Stimulated activated CD4-positive, alpha-beta T cell treated with anti-CD3 and anti-CD28 coated beads, Interleukin-1b, Interleukin-23, amount 100 ng/mL, for 24 hours (primary cell): ENCODE measurements at places on chromosomes 13 and 19.

DNA sequence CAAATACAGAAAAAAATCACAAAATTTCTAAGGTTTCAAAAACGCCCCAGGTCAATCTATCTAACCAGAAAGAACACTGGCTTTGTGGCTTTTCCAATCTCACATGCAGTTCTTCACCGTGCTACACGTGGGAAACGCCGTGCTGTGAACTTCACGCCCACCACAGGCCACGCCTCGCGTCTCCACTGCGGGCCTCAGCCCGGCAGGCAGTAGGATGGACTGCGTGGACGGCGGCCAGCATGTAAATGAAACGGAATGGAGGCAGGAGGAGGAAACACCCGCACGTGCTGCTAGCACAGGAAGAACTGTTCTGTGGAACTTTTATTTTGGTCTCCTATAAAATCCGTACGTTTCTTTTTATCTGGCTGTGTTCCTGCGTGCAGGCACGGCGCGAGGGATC lies 23.8 kb downstream of the ZNF787 start:
- DNase-seq = no peak

- no peak for DNase-seq
Measured at GRCh38 chr19:16018801-16019551, 57.3 kb upstream of the TPM4 start.

DNA sequence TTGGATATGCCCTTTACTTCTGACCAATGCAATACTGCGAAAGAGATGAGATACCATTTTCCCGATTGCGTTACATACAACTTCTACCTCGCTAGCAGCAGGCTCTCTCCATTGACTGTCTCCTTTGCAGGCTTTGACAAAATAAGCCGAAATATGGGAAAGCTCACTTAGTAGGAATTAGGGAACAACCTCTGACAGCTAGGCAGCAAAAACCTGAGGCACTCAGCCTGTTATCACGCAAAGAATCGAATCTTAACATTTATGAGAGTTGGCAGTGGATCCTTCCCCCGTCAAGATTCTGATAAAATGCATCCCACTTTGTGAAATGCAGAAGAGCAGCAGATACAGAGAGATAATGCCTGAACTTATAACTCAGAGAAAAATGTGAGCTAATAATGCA lies 1379.5 kb upstream of the PCDH9 start:
- DNase-seq = no peak

DNA sequence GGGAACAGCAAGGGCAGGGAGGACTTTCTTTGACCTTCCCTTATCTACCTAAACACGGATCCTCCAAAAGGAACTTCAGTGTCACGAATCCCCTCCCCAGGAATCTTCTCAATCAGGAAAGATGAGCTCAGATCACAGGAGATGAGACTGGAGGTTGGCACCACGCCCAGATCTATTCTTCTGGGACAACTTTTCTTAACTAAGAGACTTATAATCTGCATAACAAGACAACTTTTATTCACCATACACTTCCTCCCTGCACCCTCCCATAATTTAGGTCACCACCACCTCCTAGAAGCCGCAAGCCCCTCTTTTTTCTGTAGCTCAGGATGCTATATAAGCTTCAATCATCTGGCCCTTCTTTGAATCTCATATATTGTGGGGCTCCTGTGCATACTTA lies 19.2 kb upstream of the AKT2 start:
- no peak for DNase-seq

GRCh38 chr19:17618936-17619335 lies 63.5 kb downstream of the COLGALT1 start:
- no peak for DNase-seq

DNA sequence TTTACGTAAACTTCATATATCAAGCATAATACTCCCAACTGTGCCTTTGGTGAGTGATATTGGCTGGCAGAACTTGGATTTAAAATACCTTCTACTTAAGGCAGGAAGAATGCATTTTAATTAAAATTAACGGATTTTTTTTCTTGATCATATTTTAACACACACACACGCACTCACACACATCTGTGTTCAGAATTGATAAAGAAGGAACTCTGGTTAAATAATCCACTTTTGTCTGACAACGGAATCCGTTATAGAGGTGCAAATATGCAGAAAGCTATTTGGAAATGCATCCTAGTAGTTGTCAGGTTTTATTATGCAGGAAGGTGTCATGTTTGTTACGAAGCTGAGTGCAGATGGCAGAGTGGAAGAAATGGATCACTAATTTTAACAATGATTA lies 105.5 kb upstream of the ZNF536 start:
- no peak for DNase-seq

- DNase-seq = no peak
Measured at GRCh38 chr19:40539070-40539469, 37.6 kb upstream of the SHKBP1 start.

- no peak for DNase-seq
Measured at GRCh38 chr19:42111384-42111783, 20.9 kb downstream of the POU2F2 start.

- DNase-seq = no peak
Measured at GRCh38 chr13:36344886-36345437, 1.2 kb downstream of the SPART start.

DNA sequence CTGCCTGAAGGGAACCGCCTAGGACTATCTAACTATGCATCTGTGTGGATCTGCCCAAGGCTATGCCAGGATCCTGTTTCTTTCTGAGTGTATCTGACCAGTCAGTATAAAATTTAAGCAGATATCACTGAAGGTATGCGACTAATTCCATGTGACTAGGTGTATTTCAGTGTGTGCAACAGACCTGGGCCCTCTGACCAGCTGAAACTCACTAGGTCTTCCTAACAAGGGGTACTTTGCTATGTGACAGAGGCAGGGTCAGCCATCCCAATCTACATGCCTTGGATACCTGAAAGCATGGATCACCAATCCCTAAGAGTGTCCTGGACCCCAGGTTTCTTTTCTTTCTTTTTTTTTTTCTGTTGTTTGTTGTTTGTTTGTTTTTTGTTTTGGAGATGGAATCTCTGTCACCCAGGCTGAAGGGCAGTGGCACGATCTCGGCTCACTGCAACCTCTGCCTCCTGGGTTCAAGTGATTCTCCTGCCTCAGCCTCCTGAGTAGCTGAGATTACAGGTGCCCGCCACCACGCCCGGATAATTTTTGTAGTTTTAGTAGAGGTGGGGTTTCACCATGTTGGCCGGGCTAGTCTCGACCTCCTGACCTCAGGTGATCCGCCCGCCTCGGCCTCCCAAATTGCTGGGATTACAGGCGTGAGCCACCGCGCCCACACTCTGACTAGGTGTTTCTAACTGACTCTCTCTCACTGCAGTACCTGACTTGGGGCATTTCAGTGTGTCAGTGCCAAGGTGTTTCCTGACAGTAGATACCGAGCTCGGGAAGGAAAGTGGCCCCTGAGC lies 43.5 kb downstream of the FCGBP start:
- no peak for DNase-seq

- DNase-seq = no peak
Measured at GRCh38 chr19:55538132-55538531, 1.2 kb upstream of the SBK2 start.

- DNase-seq = no peak
Measured at GRCh38 chr13:36447501-36447900, 15.2 kb downstream of the CCNA1 start.

DNA sequence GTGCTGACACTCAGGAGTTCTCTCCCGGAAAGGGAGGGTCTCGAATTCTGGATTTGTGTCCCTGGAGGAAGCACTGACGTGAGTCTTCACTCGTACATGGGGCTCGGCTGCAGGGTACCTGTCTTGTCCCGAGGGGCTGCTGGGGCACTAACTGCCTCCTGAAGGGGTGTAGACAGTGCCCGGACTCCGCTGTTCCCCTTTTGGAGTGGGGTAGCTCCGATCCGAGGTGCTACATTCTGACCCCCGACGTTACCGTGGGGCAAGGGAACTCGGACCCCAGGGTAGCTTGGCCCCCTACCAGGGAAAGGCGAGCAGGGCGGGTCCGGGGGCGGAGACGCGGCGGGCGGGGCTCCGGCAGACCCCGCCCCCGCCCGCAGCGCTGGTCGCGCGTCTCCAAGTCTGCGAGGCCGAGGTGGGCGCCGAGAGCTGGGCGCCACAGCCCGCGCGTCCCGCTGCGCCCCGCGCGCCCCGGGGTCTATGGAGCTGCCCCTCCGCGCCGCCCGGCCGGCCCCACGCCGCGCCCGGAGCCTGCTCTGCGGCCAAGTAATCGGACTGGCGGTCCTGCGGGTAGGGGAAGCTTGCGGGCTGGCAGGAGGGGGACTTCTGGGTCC lies at the start of gene NPAS1:
NPAS1 (plus strand) TSS at position 407 of the 611 bp plus-strand sequence. CDS start 1,211 bp downstream, outside the sequence.
- DNase-seq = no peak

GRCh38 chr19:3852177-3852511 lies 16.7 kb downstream of the ZFR2 start:
- no peak for DNase-seq

GRCh38 chr13:31731921-31732320 lies 7.4 kb upstream of the RXFP2 start:
- no peak for DNase-seq

GRCh38 chr13:46995874-46996273 lies 99.0 kb upstream of the HTR2A start:
- DNase-seq = no peak

GRCh38 chr13:89846926-89847585 lies 1500.4 kb upstream of the MIR17HG start:
- no peak for DNase-seq

DNA sequence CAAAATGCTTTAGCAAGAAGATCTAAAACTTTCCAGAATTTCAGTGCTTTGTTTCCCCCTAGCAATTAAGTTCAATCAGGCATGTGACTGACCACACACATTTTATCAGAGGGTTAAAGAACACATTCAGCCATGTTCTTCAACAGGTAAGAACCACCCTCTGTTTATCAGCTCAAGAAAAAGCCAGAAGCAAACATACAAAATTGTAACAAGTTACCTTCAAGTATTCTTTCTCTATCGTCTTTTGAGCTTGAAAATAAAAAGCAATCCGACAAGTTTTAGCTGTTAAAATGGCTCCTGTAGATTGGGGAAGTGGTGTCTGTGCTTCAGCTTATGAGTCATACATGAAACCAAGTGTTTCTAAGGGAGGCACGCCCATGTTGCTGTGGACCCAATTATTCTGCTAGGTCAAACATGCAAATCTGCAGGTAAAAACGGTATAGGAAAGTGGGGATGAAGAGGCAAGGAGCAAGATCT lies at the start of gene ELF1:
ELF1 (minus strand) TSS at position 306 of the 477 bp plus-strand sequence. CDS start 37,262 bp downstream, outside the sequence.
- DNase-seq = no peak

- DNase-seq = no peak
Measured at GRCh38 chr13:99986741-99987140, 5.2 kb downstream of the ZIC2 start.

- DNase-seq = no peak
Measured at GRCh38 chr19:14441041-14441938, 8.2 kb downstream of the PKN1 start.

DNA sequence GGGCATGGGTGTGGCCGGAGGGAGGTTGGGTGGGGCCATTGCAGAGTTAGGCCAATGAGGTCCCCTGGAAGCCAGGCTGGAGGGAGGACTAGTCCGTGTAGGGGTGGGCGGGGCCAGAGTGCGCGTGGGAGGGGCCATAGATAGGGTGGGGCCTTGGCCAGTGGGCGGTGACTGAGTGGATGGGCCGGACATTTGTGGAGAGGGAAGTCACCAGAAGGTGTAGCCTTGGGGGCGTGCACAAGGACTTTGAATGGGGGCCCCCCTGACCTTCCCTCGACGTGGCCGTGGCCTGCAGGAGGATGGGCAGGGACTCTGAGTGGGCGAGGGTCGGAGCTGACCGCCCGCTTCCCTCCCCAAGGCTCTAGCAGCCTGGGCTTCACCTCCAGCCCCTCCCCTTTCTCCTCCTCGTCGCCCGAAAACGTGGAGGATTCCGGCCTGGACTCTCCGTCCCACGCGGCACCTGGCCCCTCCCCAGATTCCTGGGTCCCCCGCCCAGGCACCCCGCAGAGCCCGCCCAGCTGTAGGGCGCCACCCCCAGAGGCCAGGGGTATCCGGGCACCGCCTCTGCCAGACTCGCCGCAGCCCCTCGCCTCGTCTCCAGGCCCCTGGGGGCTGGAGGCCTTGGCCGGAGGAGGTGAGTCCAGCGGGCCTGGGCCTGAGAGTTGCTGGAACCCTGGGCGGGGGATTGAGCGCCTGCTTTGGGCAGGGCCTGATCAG lies 16.5 kb upstream of the B3GNT3 start:
- DNase-seq = peak; percentile 48

DNA sequence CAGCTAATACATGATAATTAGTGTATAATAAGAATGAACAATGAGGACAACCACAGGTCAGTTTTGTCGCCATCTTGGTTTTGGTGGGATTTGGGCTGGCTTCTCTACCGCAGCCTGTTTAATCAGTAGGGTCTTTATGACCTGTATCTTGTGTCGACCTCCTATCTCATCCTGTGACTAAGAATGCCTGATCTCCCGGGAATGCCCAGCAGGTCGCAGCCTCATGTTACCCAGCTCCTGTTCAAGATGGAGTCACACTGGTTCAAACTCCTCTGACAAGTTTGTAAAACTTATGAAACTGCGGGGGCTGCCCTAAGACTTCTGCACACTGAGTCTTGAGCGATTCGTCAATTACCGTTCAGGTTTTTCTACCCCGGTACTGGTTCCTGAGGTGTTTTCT lies 21.5 kb upstream of the ADGRE1 start:
- no peak for DNase-seq

- DNase-seq = no peak
Measured at GRCh38 chr19:4064496-4065260, 2.0 kb downstream of the ZBTB7A start.

DNA sequence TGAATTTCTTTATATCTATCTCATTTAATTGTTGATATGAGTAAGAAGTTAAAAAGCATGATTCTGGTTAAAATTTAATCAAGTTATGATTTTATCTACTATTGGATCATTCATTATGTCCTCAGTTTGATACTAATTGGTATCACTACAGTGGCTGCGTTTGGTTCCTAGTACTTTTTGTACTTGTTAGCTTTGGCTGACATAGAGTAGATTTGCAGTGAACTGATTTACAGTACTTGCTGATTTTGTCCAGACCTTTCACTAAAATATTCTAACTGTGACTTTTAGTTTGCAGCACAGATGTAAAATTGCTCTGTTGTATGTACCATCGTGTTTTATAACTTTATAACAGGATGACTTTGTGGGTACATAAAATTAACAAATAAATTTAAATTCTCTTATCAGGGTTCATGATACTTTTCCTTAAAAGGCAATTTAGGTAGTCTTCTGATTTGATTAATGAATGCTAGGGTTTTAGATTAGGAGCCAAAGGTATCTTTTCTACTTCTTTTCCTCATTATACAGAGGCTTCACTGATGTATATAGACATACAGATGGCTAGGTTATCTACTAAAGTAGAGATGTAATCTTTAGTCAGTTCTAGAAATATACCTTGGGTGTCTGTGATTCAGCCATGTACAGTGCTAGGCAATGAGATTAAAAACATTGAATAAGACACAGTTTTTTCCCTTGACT lies 8.7 kb downstream of the UCHL3 start:
- DNase-seq = no peak

- DNase-seq = no peak
Measured at GRCh38 chr13:100673376-100673712, 1.3 kb downstream of the TMTC4 start.

GRCh38 chr13:30851697-30852096 lies 54.4 kb upstream of the MEDAG start:
- DNase-seq = no peak

- no peak for DNase-seq
Measured at GRCh38 chr13:46149272-46150133, 32.5 kb downstream of the LCP1 start.
